ENCODE measurements at places on chromosomes 16 and 17.

DNA sequence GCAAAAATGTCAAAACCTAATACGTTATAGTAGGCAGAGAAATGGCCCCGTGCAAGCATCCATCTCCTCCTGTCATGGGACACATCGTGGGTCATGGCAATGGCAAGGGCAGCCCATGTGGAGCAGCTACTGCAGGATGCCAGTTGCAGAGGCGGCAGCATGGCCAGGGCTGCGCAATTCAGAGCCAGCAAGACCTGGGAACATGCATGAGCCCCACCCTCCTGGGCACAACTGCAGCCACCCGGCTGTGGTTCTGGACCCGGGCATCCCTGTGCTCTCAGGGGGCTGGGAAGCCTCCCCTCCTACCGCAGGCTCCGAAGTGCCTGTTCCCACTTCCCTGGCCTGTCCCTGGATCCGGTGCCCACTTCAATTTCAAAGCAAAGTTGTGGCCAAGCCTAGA lies 203.6 kb downstream of the CPPED1 start:
- DNase-seq = no peak

GRCh38 chr16:638034-638543 lies 2.0 kb upstream of the METTL26 start:
- DNase-seq = no peak

GRCh38 chr17:76654408-76654807 lies 10.9 kb upstream of the ST6GALNAC1 start:
- no peak for DNase-seq

- DNase-seq = no peak
These were observed 115.0 kb downstream of the RPTOR start for GRCh38 chr17:80659651-80660050.

GRCh38 chr17:33144837-33145236 lies 148.3 kb downstream of the ASIC2 start:
- DNase-seq = no peak

DNA sequence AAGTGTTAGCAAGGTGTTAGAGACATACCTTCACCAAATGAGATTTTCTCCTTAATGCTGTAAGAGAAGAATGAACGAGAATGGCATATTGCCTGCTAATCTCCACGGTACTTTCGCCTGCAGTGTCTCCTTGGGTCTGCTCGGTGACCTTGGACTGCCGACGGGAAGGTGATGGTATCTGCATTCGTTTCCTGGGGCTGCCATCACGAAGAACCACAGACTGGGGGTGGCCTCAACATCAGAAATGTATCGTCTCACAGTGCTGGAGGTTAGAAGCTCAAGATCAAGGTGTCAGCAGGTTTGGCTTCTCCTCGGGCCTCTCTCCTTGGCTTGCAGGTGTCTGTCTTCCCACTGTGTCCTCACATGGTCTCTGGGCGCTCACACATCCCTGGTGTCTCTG lies 86.3 kb upstream of the TNRC6C start:
- no peak for DNase-seq

DNA sequence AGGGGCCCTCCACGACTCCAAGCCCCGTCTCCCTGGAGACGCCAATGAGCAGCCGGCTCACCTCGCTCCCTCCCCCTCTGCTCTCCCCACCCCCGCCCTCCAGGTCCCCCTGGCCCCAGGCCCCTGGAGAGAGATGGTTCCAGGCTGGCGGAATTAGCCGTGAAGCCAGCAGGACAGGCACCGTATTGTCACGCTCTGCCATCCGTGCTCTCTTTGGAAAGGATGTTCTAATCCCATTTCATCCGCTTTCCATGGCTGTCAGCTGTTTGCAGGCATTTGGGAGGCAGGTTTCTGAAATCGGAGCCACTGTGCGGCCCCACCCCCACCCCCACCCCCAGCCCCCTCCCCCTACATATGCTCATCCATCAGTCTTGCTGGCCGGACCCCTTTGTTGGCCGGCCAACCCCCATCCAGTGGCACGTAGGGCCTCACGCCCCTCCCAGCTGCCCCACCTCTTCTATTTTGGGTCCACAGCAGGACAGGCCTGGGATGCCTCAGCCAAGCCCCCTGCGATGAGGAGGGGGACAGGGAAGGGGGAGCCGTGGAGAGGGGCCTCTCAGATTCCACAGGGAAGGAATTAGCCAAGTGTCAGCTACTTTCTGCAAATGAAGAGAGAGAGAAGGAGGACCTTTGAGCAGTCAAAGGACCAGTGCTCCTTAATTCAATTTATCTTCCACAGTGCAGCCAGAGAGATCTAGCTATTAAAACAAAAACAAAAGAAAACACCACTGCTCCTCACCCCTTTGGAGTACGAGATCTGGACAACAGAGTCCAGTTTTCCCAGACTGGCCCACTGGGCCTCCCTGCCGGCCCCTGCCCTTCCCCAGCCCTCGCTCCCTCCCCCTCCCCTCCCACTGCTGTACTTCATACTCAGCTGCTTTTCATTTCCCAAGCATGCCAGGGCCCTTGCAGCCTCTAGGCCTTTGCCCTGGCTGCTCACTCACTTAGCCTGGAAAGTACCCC lies 30.7 kb downstream of the SDK2 start:
- DNase-seq = no peak

DNA sequence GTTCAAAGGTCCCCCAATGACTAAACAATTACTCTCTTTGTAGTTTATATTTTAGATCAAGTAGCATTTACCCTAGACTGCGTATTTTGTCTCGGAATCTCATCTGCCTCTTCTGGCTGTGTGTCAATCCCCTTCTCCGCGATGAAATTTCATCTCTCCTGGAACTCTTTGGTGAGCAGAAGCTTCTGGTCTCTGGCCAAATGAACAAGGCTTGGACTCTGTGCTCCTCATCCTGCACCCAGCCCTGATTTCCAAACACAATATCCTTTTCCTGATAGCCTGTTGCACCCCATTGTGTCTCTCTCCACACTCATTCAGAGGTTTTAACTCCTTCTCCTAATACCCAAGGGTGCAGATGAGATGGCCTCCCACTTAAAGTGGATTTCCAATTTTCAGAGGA lies 609.4 kb upstream of the CDH5 start:
- no peak for DNase-seq

GRCh38 chr17:4082136-4082924 lies 60.5 kb downstream of the ZZEF1 start:
- DNase-seq = no peak

- no peak for DNase-seq
These were observed 21.6 kb downstream of the SPNS2 start for GRCh38 chr17:4520060-4520893.

- DNase-seq = no peak
These were observed 116.7 kb downstream of the GAS7 start for GRCh38 chr17:10081571-10082169.

GRCh38 chr17:7515911-7516610 lies 31.9 kb downstream of the POLR2A start:
- no peak for DNase-seq

DNA sequence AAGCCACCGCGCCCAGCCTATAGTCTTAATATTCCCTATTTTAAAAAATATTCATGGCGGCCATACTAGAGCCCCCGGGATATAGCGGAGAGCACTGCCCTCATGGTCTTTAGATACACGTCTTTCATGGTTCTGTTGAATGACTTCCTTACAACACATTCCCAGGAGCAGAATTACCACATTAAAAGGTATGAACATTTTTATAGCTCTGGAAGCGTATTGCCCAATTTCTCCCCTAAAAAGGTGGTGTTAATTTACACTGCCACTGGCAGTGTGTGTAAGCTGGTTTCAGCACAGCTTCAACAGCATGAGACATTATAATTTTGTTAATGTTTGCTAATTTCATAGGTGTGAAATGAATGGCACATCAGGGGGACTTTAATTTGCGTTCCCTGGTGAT lies 19.0 kb downstream of the C17orf100 start:
- no peak for DNase-seq

DNA sequence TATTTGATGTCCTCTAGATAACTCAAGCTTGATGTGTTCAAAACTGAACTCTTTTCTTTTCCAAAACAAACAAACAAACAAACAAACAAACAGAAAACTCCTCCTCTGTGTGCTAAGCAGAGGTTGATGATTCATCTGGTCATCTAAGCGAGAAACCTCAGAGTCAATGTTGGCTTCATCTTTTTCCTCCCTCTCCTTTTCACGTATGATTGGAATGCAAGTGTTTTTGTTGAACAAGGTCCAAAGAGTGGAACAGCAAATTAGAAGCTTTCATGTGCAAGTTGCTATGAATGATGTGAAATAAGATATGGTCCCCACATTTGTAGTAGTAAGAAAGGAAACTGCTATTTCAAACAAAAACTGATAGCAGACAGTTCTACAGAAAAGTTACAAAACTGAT lies 52.5 kb downstream of the TBX4 start:
- DNase-seq = peak; percentile 79

DNA sequence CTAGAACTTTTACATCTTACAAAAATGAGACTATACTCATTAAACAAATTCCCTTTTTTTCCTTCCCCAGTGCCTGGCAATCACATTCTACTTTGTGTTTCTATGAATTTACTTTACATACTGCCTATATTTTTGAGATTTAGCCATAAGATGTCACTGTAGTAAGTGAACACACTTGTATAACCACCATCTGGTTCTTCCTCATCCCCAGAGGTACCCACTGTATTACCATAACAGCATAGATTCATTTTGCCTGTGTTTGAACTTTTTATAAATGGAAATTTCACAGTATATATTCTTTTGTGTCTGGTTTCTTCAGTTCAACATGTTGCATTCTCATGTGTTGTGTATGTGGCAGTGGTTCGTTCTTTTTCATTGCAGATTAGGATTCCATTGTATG lies 15.8 kb downstream of the CYB5B start:
- no peak for DNase-seq

GRCh38 chr16:28609631-28610594 lies at the start of gene SULT1A1:
Gene SULT1A1 (minus strand): TSS chr16:28610044. CDS start chr16:28608855, 1,189 bp downstream.
- no peak for DNase-seq

DNA sequence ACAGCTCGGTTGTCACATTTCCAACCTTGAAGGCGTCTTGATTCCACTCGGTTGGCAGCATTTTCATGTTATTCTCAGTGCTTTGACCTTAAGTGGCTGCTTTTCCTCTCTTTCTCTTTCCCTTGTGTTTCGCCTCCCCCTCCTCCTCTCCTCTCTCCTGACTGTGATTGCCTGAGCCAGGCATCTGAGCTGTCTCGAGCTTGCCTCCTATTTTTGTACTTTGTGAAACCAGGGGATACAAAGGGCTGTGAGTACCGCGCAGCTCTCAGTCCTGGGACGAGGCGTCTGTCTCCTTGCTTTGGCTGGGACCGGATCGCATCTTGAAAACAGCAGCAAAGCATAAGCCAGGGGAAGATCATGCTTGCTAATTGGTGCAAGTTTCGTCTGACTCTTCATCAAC lies 48.8 kb upstream of the SDK2 start:
- no peak for DNase-seq

DNA sequence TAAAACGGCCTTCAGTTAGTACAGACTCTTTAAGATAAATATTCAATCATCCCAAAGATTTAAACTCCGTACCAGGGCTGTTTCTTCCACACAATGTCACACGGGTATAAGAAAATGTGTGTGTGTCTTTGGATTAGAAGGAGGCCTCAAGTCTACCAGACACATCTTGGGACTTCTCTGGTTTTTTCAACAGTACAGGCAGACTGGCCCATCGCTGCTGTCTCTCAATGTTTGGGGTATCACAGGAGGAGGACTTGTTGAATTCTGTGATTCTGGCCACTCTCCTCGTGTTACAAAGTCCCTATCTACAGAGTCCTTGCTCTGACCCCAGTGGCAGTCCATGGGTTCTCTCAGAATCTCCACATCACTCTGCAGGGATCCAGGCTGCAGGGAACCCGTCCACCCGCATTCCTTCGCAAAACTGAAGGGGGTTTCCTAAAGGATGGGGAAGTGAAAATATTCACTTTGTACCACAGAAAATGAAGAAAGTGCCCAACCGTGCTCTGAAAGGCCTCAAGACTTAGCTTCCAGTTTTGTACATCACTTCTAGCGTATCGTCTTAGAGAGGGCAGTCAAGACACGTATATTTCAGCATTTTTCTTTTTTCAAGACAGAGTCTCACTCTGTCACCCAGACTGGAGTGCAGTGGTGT lies 373.2 kb downstream of the NPIPA8 start:
- no peak for DNase-seq

DNA sequence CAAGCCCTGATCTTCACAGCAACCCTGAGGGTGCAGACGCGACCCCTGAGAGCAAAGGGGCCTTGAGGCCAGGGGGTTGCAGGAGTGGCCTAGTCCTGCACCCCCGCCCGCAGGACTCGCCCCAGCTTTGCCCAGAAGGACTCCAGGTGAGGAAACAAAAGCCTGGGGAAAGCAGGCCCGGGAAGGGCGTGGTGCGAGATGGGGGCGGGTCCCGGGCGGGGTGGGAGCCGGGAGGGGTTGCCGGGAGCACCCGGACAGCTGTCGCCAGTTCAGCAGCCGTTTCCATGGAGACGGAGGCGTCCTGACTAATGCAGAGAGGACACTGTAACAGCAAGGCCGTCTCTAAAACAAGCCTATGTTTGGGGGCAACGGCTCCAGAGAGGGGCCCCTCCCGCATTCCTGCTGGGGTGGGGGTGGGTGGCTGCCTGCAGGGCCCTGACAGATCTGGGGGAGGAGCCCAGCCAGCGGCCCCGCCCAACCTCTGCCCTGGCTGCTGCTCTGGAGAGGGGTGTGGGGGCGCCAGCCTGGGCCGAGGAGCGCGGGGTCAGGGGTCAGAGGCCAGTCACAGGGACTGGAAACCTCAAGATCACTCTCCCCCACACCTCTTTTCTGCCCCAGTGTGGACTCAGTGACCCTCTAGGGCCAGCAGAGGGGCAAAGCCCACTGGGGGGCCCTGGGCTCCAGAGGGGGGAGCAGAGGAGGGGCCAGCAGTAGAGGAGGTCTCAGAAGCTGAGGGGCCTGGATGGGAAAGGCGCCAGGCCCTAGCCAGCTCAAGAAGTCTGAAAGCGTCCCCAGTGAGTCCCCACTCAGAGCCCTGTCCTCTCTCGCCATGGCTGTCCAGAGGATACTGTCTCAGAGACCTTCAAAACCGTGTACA lies 3.1 kb upstream of the TPPP3 start:
- peak; percentile 93 for DNase-seq

- no peak for DNase-seq
These were observed 66.0 kb upstream of the HAS3 start for GRCh38 chr16:69039333-69039941.

- DNase-seq = no peak
These were observed 53.6 kb downstream of the ABAT start for GRCh38 chr16:8727857-8728618.

DNA sequence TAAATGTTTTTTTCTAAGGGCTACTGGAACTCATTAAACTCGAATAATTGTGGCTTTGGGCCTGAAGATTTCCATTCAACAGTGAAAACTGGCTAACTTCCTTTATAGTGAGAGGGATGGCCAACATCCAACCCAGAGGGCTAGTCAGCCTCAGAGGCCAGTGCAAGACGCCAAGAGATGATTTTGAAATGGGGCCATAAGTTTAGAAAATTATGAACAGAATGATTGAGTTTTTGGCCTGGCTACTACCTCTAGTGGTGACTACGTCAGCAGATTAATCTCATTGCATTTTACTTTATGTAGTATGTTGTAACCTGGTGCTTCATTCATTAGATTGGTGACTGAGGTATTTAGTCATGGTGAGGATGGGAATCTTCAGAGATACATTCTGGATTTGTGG lies 28.4 kb downstream of the HAPSTR1 start:
- peak; percentile 46 for DNase-seq

Data from AG08396 (cell line).